ENCODE measurements at places on chromosomes 4 and X. TPM values are rescaled to one million over a fixed set of nuclear protein-coding genes. Genes with fewer than 3 reads are reported as not detected.

Gene H2BW2
- not detected for total RNA-seq

Gene AMBN
- total RNA-seq: not detected

Gene PASD1
- not detected for total RNA-seq

Gene ARHGAP4
- 16.6 TPM for total RNA-seq

Gene MAGEA2B
- not detected for total RNA-seq

Gene NLRP2B
- not detected for total RNA-seq

Gene PCSK1N
- 1.4 TPM for total RNA-seq

Gene GPC3
- total RNA-seq: 48.9 TPM

Gene ARX
- total RNA-seq: not detected

Gene GJB1
- not detected for total RNA-seq

Gene PLXNB3
- 9.1 TPM for total RNA-seq

Gene LONRF3
- total RNA-seq: 15.1 TPM

Gene RNF175
- total RNA-seq: not detected

Gene PGRMC1
- total RNA-seq: 130 TPM

Gene CRMP1
- total RNA-seq: 0.28 TPM

Gene TDO2
- not detected for total RNA-seq

Gene REPS2
- total RNA-seq: 5.2 TPM

Gene LYAR
- total RNA-seq: 13.1 TPM

Gene ENPP6
- total RNA-seq: not detected

Gene ING2
- 28.5 TPM for total RNA-seq

Gene IBSP
- not detected for total RNA-seq

Gene TMEM144
- total RNA-seq: 13.2 TPM

Gene SMIM31
- not detected for total RNA-seq

Gene LDB2
- 33.9 TPM for total RNA-seq

Gene CYLC1
- total RNA-seq: not detected

Gene BANK1
- 7.7 TPM for total RNA-seq

Gene IL15
- 5.6 TPM for total RNA-seq

Gene RAPGEF2
- total RNA-seq: 47.2 TPM

Gene SORBS2
- total RNA-seq: 21.5 TPM

Gene ITIH6
- not detected for total RNA-seq

Gene ZNF732
- total RNA-seq: 1.1 TPM

Gene P2RY8
- total RNA-seq: 1.7 TPM

Gene GABRG1
- total RNA-seq: not detected

Gene MAGEA10
- total RNA-seq: not detected

Gene FGD1
- total RNA-seq: 2.4 TPM

Gene MAGEC2
- total RNA-seq: not detected

Gene ACE2
- 22.1 TPM for total RNA-seq

Gene C4orf54
- not detected for total RNA-seq

Data from omental fat pad (tissue), 4 donors.